Activated CD8-positive, alpha-beta T cell treated with anti-CD3 and anti-CD28 coated beads for 36 hours (primary cell): ENCODE measurements at places on chromosomes 2 and 18.

DNA sequence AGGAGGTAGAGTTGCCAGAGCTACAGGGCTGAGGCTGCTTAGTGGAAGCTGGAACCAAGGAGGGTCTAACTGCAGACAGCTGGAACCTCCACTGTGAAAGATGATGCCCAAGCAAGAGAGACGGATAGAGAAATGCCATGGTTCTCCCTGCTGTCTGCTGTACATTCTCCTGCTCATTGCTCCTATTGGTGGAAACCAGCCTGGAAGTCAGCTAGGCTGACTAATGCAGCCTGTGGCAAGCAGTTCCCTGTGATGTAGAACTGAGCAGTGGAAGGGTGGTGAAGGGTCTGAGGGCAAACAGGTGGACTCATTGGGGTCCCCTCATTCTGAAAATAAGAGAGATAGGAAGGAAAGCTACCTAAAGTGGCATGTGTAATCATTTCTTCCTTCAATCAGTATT lies 563.6 kb downstream of the SLC4A3 start:
- no peaks in the 10 kb centered on the region for H3K36me3 ChIP-seq
- DNase-seq, result no peak
- H3K27ac ChIP-seq, result no peak overlapping the region
- H3K4me1 ChIP-seq, result no peaks in the 10 kb centered on the region
- H3K27me3 ChIP-seq, result no peaks in the 10 kb centered on the region
- H3K4me3 ChIP-seq, result no peak overlapping the region

- no peak for DNase-seq
- H3K36me3 ChIP-seq, result no peaks in the 10 kb centered on the region
- H3K27me3 ChIP-seq, result no peaks in the 10 kb centered on the region
- no peak overlapping the region for H3K4me3 ChIP-seq
- no peaks in the 10 kb centered on the region for H3K4me1 ChIP-seq
Measured at GRCh38 chr2:120856421-120856862, 120.8 kb downstream of the GLI2 start.

GRCh38 chr2:73175663-73176204 lies 26.6 kb upstream of the NOTO start:
- no peak overlapping the region for H3K27ac ChIP-seq
- H3K36me3 ChIP-seq, result no peaks in the 10 kb centered on the region
- DNase-seq, result peak; percentile 90
- peaks cover 26% of the 10 kb centered on the region for H3K4me1 ChIP-seq
- H3K27me3 ChIP-seq, result peaks cover 29% of the 10 kb centered on the region

GRCh38 chr2:178304333-178304732 lies 110.0 kb downstream of the OSBPL6 start:
- H3K36me3 ChIP-seq, result no peaks in the 10 kb centered on the region
- DNase-seq, result no peak
- H3K27me3 ChIP-seq, result peaks cover 9% of the 10 kb centered on the region
- no peaks in the 10 kb centered on the region for H3K4me1 ChIP-seq
- H3K4me3 ChIP-seq, result no peak overlapping the region
- no peak overlapping the region for H3K27ac ChIP-seq

DNA sequence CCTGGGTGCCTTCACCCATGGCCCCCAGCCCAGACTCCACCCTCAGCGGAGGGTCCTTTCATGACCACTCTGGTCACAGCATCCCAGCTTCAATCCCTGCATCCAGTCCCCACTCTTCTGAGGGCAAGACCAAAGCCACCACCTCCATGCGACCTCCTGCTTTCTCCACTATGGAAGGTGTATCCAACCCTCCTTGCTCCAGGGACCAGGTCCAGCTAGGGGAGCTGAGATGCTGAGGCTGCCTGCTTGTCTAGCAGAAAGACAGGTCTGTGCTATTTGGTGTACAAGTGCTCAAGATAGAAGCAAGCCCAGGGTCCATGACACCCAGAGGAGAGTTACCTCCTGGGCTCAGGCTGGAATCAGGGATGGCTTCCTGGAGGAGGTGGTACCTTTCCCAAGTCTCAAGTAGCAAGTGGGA lies 73.8 kb upstream of the RAB6C start:
- no peaks in the 10 kb centered on the region for H3K4me1 ChIP-seq
- no peak overlapping the region for H3K27ac ChIP-seq
- H3K4me3 ChIP-seq, result no peak overlapping the region
- H3K36me3 ChIP-seq, result no peaks in the 10 kb centered on the region
- H3K27me3 ChIP-seq, result no peaks in the 10 kb centered on the region

GRCh38 chr2:120034621-120035020 lies 21.7 kb downstream of the EPB41L5 start:
- no peak overlapping the region for H3K4me3 ChIP-seq
- H3K4me1 ChIP-seq, result peaks cover 11% of the 10 kb centered on the region
- no peaks in the 10 kb centered on the region for H3K27me3 ChIP-seq
- DNase-seq, result no peak

DNA sequence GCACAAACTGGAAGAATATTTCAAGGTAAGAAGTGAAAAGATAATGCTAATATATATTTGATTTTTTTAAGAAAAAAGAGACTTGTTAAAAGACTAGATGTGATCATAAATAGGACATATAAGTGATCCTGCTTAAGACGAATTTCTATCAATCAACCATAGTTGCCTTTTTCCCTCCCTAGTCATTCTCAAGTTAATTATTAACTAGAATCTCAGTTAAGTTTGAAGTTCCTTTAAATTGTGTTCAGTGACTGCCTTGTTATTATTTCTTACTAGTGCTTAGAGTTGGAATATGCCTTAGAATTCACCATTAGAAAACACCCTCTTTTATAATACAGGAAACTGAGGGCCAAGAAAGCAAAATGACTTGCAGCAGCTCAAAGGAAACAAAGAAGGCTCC lies 141.5 kb upstream of the SP5 start:
- no peaks in the 10 kb centered on the region for H3K4me1 ChIP-seq
- H3K27me3 ChIP-seq, result peaks cover 14% of the 10 kb centered on the region
- H3K27ac ChIP-seq, result no peak overlapping the region
- H3K36me3 ChIP-seq, result no peaks in the 10 kb centered on the region
- H3K4me3 ChIP-seq, result no peak overlapping the region

- H3K4me1 ChIP-seq, result no peaks in the 10 kb centered on the region
- no peaks in the 10 kb centered on the region for H3K27me3 ChIP-seq
- no peak overlapping the region for H3K4me3 ChIP-seq
Measured at GRCh38 chr18:40531051-40531450, 1424.0 kb upstream of the PIK3C3 start.

- no peak overlapping the region for H3K27ac ChIP-seq
- DNase-seq, result no peak
- no peaks in the 10 kb centered on the region for H3K4me1 ChIP-seq
- H3K27me3 ChIP-seq, result no peaks in the 10 kb centered on the region
Measured at GRCh38 chr2:34523958-34524514, 924.9 kb upstream of the FAM98A start.

- peaks cover 9% of the 10 kb centered on the region for H3K4me1 ChIP-seq
- H3K4me3 ChIP-seq, result no peak overlapping the region
- no peaks in the 10 kb centered on the region for H3K27me3 ChIP-seq
- no peak overlapping the region for H3K27ac ChIP-seq
- no peak for DNase-seq
- peaks cover 13% of the 10 kb centered on the region for H3K36me3 ChIP-seq
Measured at GRCh38 chr2:178418426-178418825, 32.5 kb downstream of the PRKRA start.

DNA sequence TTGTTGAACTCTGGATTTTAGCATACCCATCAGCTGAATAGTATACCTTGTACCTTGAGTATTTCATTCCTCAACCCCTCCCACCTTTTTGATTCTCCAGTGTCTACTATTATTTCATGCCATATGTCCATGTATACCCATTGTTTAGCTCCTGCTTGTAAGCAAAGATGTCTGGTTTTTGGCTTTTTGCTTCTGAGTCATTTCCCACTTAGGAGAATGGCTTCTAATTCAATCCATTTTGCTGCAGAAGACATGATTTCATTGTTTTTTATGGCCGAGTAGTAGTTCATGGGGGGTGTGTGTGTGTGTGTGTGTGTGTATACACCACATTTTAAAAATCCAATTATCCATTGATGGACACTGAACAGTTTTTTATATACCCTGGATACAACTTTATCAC lies 24.3 kb upstream of the MOCOS start:
- no peaks in the 10 kb centered on the region for H3K27me3 ChIP-seq
- peak overlapping the region; percentile 13 for H3K27ac ChIP-seq
- no peak for DNase-seq
- no peak overlapping the region for H3K4me3 ChIP-seq

DNA sequence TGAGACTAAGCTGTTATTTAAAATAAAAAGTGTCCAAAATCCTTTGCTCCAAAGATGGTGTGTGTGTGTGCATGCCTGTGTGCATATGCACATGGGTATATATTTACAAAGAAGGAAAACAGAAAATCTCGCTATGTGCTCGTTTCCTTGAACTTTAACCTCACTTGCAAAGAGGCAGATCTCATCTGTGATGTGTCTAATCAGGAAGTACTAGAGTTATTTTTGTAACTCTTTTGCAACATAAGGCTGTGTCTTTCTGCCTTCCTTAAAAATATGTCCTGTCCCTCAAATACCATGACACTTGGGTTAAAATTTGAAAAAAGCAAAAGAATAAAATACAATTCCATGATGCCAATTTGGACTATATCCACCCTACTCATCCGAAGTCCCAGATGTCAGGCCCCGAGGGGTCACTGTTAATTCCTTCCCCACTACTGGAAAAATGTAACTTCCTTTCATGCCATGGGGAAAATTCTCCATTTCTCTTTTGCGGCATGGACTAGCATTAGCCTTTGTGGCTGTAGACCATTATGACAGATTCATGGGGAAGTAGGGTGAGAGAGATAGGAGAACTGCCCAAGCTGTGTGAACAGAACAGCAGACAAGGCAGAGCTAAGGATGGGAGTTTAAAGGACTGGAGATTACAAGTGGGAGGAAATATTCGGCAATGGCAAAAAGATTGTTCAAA lies 191.3 kb downstream of the MYO1B start:
- H3K4me1 ChIP-seq, result no peaks in the 10 kb centered on the region
- no peak for DNase-seq
- no peak overlapping the region for H3K4me3 ChIP-seq

DNA sequence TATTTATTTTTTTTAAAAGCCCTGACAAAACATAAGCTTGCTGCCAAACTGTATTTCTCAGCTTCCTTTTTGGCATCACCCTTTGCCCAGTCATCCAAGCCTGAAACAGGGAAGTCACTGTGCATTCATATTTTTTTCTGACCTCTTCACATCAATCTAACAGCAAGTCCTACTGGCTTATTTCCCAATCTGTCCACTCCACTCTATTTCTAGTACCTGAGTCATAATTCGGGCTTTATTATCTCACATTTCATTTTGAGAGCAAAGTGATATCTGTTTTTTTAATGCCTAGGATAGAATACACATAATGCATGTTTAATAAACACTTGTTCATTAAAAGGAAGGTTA lies 5.1 kb downstream of the HNMT start:
- no peak overlapping the region for H3K27ac ChIP-seq
- no peak for DNase-seq
- H3K36me3 ChIP-seq, result no peaks in the 10 kb centered on the region
- peaks cover 1% of the 10 kb centered on the region for H3K27me3 ChIP-seq
- H3K4me3 ChIP-seq, result no peak overlapping the region
- no peaks in the 10 kb centered on the region for H3K4me1 ChIP-seq

GRCh38 chr18:74996055-74996454 lies 212.9 kb downstream of the PTGR3 start:
- DNase-seq, result peak; percentile 17
- peaks cover 10% of the 10 kb centered on the region for H3K36me3 ChIP-seq
- H3K4me3 ChIP-seq, result no peak overlapping the region
- no peak overlapping the region for H3K27ac ChIP-seq

GRCh38 chr2:8633186-8633734 lies 48.6 kb upstream of the ID2 start:
- H3K36me3 ChIP-seq, result no peaks in the 10 kb centered on the region
- no peak overlapping the region for H3K4me3 ChIP-seq
- peaks cover 5% of the 10 kb centered on the region for H3K4me1 ChIP-seq
- H3K27me3 ChIP-seq, result no peaks in the 10 kb centered on the region
- no peak overlapping the region for H3K27ac ChIP-seq
- no peak for DNase-seq
